ENCODE measurements at places on chromosomes 3 and 15.

DNA sequence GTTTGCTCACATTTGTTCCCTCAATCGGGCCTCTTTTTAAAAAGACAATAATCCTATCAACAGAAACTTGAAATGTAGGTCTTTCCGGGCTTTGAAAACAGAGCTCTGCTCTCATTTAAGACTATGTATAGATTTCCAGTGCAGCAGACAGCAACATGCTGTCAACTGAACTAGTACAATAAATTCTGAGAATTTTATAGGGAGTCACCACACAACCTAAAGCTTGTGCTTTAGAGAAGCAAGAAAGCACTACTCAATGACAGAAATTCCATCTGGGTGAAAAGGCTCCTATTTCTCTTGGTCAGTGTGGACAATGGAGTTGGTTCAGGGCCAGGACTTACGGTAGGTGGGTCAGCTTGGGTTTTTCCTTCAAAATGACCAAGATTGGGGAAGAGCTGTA lies 583.5 kb downstream of the ROBO1 start:
- no peak for DNase-seq

- DNase-seq: no peak
Observed at GRCh38 chr3:123143669-123144411, 57.9 kb upstream of the SEC22A start.

DNA sequence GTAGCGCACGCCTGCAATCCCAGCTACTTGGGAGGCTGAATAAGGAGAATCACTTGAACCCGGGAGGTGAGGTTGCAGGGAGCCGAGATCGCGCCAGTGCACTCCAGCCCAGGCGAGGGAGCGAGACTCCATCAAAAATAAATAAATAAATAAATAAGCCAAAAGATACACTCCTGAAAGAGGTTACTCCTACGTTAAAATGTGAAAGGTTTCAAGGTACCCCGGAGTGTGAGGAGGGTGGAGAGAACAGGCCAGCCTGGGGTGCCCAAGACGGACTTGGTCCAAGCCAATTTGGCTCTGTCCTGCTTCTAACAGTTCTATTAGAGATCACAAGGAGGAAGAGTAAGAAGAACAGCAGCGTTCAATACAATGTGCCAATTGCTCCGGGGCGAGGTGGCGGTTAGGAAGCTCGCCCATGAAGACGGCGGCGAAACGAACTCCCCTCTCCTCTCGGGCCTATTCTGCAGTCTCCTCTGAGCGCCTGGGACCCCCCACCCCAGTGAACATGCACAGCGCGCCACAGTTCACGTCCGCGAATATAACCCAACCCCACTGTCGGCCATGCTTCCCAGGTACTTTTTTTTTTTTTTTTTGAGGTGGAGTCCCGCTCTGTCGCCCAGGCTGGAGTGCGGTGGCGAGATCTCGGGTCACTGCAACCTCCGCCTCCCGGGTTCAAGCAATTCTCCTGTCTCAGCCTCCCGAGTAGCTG lies 942 bp downstream of the ELP6 start:
- DNase-seq: no peak

DNA sequence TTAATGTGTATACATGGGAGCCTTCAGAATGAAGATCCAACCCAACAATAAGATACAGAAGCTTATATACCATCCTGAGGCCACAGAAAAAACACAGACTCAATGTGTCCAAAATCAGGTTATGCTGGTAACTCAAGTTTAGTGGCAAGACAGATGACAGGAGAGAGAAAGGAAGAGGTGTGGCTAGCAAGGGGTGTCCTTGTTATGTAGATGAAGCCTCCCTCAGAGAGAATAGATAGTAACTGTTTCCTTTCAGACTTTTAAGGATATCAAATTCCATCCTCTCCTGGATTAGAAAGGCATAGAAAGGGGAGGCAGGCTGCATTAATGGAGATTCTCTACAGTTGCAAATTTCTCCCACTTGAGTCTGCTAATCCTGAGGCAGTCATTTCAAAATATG lies 447.4 kb downstream of the GABRB3 start:
- DNase-seq: no peak

- DNase-seq: no peak
Observed at GRCh38 chr15:59237119-59237855, 30.6 kb downstream of the LDHAL6B start.

GRCh38 chr3:43366885-43367284 lies 80.5 kb downstream of the SNRK start:
- DNase-seq: no peak

DNA sequence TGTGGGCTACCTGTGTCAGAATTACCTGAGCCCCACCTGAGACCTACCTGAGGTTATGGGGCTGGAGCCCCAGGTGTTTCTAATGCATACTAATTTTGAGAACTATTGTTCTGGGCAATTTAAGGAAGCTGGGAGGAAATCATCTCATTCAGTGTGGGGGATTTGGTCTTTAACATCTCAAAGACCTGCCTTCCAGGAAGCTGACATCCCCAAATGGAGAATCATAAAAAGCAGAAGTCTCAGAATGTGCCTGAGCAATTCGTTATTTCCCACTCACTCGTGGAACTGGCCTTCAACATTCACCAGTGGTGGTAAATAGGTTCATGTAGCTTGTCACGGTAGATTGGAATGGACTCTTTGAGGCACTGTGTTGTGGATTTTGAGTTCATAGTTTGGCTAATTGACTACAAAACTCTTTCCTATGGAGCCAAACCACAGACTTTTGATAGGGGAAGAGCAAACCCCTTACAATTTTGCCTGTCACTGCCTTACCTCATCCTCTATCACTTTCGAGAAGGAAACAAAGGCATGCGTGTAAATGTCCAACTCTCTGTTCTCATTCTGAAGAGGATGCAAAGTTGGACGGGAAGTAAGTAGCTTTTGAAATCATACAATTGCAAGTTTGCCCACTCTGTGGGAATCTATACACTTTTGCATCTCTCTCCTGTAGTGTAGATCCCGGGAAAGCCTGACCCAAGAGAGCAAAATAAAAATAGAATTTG lies 521.0 kb upstream of the MDFIC2 start:
- DNase-seq: no peak

DNA sequence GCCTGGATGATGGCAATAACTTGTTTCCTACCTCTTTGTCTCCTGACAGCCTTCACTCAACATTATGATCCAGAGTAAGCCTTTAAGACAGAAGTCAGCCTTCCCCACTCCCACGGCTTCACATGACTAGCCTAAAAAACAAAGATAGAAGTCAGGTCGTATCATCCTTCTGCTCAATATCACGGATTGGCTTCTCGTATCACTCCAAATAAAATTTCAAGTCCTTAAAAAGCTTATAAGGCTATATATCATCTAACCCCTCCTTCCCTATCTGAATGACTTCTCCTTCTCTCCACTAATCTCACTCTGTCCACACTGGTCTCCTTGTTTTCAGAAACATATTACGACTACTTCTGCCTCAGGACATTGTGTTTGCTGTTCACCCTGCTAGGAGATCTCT lies 47.7 kb upstream of the AP4E1 start:
- no peak for DNase-seq

DNA sequence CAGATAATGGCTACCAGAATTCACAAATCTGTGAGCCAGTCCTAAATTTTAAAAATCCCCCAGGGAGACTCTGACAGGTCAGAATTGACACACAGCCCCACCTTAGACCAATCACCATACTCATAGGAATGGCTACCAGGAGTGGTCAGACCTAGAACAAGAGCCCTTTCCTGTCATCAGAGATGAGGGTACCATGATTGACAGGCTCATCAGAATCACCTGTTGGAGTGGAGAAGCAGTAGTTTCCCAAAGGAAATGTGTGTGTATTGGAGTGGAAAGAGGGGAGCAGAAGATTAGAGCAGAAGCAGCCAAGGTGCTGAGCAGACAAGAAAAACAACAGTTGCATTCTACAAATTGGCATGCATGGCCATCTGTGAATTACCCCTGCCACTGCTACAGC lies 27.0 kb upstream of the SSR3 start:
- DNase-seq: no peak
